ENCODE measurements at places on chromosomes 5 and 9.

DNA sequence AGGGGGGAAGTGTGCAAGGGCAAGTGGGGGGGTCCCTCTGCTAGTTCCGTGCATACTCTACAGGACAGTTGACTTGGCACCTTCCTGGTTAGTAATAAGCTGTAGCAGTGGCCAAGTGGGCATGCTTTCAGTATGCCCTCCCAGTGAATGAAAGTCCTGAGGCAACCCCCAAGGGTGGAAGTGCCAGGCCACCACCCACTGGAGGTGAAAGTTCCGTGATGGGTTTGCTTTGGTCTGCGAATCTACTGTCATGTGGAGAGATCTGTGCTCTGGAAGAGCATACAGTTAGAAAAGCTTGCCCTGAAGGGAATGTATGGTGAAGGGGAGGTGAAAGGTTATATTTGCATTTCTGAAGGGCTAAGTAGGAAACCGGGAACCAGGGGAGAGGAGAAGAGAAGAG lies 10.3 kb downstream of the FXN start:
- no peak for DNase-seq

DNA sequence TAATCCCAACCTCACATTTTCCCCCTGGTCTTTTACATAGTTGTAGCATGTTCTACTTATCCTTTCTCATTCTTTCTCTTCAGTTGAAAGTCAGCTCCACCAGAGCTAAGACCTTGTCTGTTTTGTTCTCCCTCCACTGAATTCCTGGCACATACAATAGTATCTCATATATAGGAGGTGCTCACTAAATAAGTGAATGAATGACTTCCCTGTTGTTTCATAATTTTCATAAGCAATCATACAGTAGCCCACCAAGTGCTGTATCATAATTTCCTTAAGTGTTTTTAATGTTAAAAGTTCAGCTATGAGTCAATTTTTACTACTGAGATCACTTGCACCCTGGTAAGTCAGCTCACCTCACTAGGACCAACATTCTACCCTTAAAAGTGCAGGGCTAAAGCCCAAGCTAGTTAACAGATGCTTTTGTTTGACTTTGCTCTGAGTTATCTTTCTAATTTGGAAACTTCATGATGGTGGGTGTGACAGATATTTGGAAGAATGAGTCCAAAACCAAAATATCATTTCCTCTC lies 27.6 kb downstream of the TMEM245 start:
- no peak for DNase-seq

DNA sequence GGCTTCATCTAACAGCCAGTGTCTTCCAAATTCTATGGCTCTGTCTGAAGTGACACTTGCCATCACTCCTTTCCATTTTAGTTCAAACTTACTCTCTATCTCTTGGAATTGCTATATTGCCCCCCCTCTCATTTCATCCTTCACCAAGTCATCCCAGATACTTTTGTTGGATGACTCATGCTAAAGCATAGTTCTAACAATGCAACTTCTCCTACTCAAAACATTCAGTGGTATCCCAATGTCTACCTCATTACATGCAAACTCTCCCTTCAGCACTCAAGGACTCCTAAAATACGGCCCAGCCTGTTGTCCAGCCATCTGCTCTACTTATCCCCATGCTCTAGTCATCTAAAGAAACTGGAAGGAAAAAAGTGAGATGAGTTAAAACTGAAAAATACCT lies 171.6 kb downstream of the RASEF start:
- no peak for DNase-seq

- no peak for DNase-seq
These were observed 465.3 kb upstream of the CLINT1 start for GRCh38 chr5:158324236-158324635.

DNA sequence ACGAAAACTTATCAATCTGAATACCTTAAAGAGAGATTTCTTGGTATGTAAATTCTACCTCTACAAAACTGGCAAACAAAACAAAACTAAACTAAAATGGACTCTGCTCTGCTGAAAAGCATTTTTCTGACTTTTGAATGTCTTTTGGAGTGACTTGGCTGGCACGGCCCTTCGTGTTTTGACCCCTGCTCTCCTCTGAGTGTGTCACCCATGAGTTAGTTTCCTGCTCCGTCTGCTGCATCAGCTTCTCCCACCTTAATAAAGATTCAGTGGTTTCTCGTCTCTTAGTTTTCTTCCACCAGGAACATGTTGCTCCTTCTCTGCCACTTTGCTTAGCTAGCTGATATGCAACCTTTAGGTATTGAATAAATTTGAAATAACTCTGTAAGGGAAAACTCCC lies 1084.0 kb upstream of the CDH18 start:
- no peak for DNase-seq

Measured in activated CD4-positive, alpha-beta T cell treated with anti-CD3 and anti-CD28 coated beads for 1 hour (primary cell).